ENCODE measurements at places on chromosomes 13 and 19.

GRCh38 chr19:50565984-50566903, 2.0 kb downstream of the LRRC4B start:
- peak overlapping the region; percentile 65 for H3K4me3 ChIP-seq
- peak; percentile 33 for DNase-seq
- peaks cover 76% of the 10 kb centered on the region for H3K27me3 ChIP-seq
- H3K4me1 ChIP-seq = peaks cover 17% of the 10 kb centered on the region

GRCh38 chr13:27043013-27043412, 128.6 kb downstream of the USP12 start:
- peak; percentile 11 for DNase-seq
- H3K4me1 ChIP-seq = peaks cover 23% of the 10 kb centered on the region
- no peak overlapping the region for H3K4me3 ChIP-seq
- H3K27me3 ChIP-seq = no peaks in the 10 kb centered on the region

DNA sequence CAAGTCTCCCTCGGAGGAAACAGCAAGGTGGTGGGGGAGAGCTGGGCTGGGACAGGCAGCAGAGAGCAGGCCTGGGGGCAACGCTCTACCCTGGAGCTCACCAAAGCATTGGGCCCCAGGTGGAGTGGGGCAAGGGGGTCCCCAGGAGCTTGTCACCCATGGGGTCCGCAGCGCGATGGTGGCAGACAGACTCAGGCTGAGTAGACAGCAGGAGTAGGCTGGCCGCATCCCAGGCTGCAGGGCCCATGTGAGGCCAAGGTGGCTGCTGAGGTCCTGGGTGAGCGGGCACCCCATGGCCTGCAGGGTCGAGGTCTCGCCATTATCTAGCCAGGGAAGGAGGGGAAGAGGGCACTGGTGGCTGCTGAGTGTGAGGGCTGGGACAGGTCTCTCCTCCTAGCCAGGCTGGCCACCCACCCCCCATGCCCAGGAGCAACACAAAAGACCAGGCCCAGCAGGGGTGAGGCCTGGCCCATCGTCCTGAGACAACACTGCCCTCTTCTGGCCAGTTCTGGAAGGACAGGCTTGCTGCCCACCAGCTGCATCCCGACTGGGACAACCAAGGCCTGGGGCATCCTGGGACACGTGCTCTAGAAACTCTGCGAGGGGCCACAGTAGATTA, 33.1 kb downstream of the CEBPG start:
- no peaks in the 10 kb centered on the region for H3K27me3 ChIP-seq
- H3K4me1 ChIP-seq = no peaks in the 10 kb centered on the region
- no peaks in the 10 kb centered on the region for H3K36me3 ChIP-seq
- peak; percentile 69 for DNase-seq
- no peak overlapping the region for H3K4me3 ChIP-seq

- peak; percentile 79 for DNase-seq
- H3K36me3 ChIP-seq = peaks cover 53% of the 10 kb centered on the region
- peak overlapping the region; percentile 89 for H3K4me3 ChIP-seq
- H3K4me1 ChIP-seq = peaks cover 27% of the 10 kb centered on the region
- H3K27ac ChIP-seq = peak overlapping the region; percentile 95
- peaks cover 3% of the 10 kb centered on the region for H3K27me3 ChIP-seq
Observed at GRCh38 chr19:14383661-14384555, 2.7 kb downstream of the ADGRE5 start.

DNA sequence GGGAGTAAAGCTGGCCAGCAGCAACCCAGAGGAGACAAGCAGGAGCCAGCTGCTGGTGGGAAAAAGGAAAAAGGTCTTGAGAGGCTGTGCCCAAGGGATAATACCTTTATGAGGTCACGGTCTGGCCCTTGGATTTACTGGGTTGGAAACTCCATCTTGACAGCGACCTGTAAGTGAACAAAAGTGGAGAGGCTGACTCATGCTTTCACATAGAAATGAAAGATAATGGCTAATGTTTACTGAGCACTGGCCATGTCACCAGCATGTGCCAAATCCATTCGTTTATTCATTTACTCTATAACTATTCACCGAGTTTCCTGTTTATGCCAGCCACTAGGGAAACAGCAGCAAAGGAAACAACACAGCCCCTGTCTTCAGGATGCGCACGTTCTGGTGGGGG, 4.7 kb downstream of the VRK3 start:
- no peak for DNase-seq
- H3K4me1 ChIP-seq = peaks cover 18% of the 10 kb centered on the region
- no peak overlapping the region for H3K4me3 ChIP-seq
- peaks cover 15% of the 10 kb centered on the region for H3K36me3 ChIP-seq
- peaks cover 2% of the 10 kb centered on the region for H3K27me3 ChIP-seq
- no peak overlapping the region for H3K27ac ChIP-seq

- no peak overlapping the region for H3K4me3 ChIP-seq
- H3K4me1 ChIP-seq = no peaks in the 10 kb centered on the region
- H3K27ac ChIP-seq = no peak overlapping the region
- no peak for DNase-seq
- H3K27me3 ChIP-seq = peaks cover 5% of the 10 kb centered on the region
Observed at GRCh38 chr13:59259165-59260000, 904.3 kb downstream of the DIAPH3 start.

DNA sequence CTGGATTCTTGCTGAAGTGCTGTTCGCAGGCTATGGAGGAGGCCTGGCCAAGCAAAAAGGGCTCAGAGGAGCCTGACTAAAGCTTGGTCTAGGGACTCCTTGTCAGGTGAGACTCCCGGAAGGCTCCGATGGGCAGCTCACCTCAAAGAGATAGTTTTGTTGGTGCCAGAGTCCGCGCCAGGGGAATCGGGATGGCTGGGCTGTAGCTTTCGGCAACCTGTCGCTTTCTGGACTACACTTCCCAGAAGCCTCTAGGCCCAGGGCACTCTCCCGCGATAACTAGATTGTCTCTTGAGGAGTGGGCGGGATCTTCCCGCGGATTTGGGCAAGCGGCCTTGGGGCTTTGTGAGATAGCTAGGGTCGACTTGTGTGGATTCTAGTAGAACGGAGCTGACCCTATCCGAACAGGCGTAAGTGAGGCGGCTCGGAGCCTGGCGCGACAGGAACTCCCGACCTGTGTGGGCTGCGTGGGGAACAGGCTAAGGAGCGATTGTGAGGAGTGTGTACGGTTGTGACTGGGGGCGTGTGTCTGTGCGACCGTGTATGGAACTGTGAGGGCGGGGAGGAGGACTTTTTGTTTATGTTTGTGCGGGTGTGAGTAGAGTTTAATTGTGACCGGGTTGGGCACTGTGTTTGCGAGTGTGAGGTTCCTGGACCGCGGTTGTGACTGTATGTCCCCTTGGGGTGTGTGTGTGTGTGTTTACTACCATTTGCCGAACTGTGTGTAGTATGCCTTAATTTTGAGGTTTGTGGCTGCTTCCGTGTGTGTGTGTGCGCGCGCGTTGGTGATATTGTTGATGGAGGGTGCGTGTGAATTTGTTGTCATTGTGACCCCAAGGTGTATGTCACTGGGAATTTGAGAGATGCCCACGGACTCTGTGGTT, at the start of gene ZNF345:
Gene ZNF345, plus strand, starts transcription at position 318 of the 884 bp plus-strand sequence. CDS start 25,955 bp downstream, outside the sequence.
- no peaks in the 10 kb centered on the region for H3K27me3 ChIP-seq
- H3K36me3 ChIP-seq = peaks cover 44% of the 10 kb centered on the region
- no peak within 1 kb of the TSS for H3K4me3 ChIP-seq
- DNase-seq = peak; percentile 87
- peaks cover 5% of the 10 kb centered on the region for H3K4me1 ChIP-seq

DNA sequence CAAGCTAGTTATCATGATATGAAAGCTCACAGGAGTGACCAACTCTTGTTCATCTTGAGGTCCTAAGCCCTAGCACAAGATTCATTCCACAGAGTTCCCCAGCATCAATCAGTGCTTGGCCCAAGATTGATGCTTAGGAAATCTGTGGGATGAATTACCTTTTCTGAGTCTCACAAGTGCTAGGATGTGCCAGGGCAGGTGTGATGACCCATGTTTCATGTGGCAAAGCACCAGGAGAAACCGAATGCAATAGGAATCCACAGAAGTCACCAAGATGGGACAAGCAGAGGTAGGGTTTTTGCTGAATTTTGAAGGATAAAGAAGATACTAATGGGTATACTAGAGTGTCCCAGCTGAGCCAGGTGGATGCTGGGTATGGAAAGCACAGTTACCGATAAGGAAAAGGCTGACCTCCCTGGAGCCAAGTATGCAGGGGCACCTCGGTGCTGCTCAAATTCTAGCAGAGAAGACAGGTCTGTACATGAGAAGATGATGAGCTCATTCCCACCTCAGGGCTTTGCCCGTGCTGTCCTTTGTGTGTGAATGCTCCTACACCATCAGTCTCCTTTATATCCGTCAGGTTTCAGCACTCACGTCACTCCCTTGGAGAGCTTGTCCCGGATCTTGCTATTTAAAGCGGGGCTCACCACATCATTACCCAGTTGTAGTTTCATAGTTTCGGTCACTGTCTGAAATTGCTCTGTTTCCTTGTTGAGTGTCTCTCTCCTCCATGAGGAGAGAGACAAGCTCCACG, 168.9 kb upstream of the TSC22D1 start:
- H3K27ac ChIP-seq = no peak overlapping the region
- H3K4me3 ChIP-seq = no peak overlapping the region
- no peaks in the 10 kb centered on the region for H3K4me1 ChIP-seq

DNA sequence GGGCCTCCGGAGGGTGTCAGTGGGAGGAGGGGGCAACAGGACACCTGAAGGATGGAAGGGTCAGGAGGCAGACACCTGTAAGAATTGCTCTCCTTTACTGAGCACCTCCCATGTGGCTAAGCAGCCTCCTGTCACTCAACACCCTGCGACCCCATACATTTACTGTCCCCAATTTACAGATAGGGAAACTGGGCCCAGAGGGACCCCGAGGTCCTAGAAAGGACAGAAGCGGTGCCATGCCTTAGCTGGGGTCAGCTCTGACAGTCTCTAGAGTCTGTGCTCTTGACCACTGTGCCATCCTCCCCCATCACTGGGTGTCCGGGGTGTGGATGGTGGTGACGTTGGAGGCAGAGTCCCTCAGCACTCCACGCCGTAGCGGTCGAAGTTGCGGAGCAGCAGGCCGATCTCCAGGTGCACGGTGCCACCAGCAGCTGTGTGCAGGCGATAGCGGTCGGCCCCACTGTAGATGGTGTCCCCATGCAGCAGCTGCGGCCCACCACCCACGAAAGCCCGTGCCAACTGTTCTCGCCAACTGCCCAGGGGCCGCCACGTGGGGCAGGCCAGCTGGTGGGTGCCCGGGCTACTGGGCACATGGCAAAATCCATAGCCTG, 726 bp upstream of the TGFB1 start:
- peaks cover 33% of the 10 kb centered on the region for H3K36me3 ChIP-seq
- peaks cover 55% of the 10 kb centered on the region for H3K4me1 ChIP-seq
- DNase-seq = no peak
- H3K27ac ChIP-seq = peak overlapping the region; percentile 95
- H3K27me3 ChIP-seq = no peaks in the 10 kb centered on the region

DNA sequence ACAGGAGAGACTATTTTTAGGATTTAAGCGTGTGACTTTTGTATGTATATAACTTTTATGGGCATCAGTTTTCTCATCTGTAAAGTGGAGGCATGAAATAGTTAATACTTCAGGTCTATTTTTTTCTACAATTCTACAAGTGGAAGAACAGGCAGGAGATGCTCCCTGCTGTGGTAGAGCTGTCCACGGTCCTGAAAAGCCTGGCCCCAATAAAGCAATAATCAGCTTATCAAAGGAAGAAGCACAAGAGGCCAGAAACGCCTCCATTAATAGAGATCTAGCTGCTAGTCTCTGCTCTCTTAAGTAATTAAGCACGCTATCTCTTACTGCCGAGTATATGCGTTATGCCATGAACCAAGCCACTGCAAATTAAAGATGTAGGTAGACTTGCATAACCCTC, 28.0 kb upstream of the WASF3 start:
- H3K27ac ChIP-seq = no peak overlapping the region
- no peaks in the 10 kb centered on the region for H3K4me1 ChIP-seq
- peaks cover 4% of the 10 kb centered on the region for H3K27me3 ChIP-seq
- DNase-seq = no peak
- no peak overlapping the region for H3K4me3 ChIP-seq

- peaks cover 44% of the 10 kb centered on the region for H3K4me1 ChIP-seq
- H3K27ac ChIP-seq = peak overlapping the region; percentile 89
- peaks cover 8% of the 10 kb centered on the region for H3K36me3 ChIP-seq
- peak overlapping the region; percentile 32 for H3K4me3 ChIP-seq
- no peak for DNase-seq
- no peaks in the 10 kb centered on the region for H3K27me3 ChIP-seq
Observed at GRCh38 chr19:29662278-29662603, 3.0 kb upstream of the PLEKHF1 start.

DNA sequence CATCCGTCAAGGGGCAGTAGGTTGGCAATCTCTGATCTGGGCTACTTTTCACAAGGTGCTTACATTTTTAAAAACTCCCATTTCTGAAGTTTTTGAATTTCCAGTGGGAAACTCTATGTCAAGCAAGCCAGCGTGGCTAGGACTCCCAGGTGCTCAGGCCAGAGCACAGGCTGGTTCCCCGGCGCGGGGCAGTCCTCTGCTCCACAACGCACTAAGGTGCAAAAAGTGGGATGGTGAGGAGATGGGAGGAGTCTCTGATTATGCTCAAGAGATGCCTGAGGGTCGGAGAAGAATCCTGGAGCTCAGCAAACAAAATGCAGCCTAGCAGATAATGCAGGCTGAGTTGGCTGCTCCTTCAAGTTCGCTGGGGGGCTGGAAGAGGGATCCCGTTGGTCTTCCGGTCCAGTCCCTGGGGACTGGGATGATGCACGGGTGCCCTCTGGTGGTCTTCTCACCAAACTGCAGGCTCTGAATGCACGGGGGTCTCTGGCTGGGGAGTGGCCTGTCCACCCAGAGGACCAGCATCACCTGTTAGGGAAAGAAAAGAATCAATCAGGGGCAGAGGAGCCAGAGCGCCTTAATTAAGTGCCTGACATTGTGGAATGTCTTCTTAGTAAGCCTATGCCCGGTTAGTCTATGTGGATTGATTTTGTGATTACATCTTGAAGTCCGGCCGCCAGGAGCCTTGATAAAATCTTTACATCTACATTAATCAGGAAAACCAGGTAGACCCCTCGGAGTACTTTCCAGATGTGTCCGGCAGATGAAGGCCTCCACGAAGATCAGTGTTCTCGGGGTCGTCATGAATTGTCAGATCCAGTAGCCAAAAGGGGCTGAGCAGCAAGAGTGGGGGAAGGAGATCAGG, 244.4 kb upstream of the MAB21L1 start:
- H3K36me3 ChIP-seq = no peaks in the 10 kb centered on the region
- no peak overlapping the region for H3K27ac ChIP-seq

- no peaks in the 10 kb centered on the region for H3K4me1 ChIP-seq
- peaks cover 26% of the 10 kb centered on the region for H3K27me3 ChIP-seq
- no peak for DNase-seq
- no peak overlapping the region for H3K4me3 ChIP-seq
Observed at GRCh38 chr13:36774931-36775330, 44.1 kb upstream of the RFXAP start.

- H3K36me3 ChIP-seq = peaks cover 36% of the 10 kb centered on the region
- H3K27ac ChIP-seq = peak overlapping the region; percentile 86
- H3K27me3 ChIP-seq = no peaks in the 10 kb centered on the region
- DNase-seq = no peak
Observed at GRCh38 chr19:57813919-57814504, 701 bp downstream of the ZNF552 start.

DNA sequence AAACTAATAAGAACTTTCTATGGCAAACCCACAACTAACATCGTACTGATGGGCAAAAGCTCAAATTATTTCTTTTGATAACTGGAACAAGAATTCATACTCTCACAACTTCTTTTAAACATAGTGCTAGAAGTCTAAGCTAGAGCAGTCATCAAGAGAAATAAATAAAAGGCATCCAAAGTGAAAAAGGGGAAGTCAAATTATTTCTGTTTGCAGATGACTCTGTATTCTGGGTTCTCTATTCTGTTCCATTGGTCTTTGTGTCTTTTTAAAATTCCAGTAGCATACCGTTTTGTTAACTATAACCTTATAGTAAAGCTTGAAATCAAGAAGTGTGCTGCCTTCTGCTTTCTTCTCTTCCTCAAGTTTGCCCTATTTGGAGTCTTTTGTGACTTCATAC, 1215.9 kb downstream of the UQCRFS1 start:
- DNase-seq = no peak
- no peak overlapping the region for H3K27ac ChIP-seq
- H3K4me1 ChIP-seq = no peaks in the 10 kb centered on the region
- H3K27me3 ChIP-seq = no peaks in the 10 kb centered on the region
